ENCODE measurements at places on chromosomes 5 and 9.

DNA sequence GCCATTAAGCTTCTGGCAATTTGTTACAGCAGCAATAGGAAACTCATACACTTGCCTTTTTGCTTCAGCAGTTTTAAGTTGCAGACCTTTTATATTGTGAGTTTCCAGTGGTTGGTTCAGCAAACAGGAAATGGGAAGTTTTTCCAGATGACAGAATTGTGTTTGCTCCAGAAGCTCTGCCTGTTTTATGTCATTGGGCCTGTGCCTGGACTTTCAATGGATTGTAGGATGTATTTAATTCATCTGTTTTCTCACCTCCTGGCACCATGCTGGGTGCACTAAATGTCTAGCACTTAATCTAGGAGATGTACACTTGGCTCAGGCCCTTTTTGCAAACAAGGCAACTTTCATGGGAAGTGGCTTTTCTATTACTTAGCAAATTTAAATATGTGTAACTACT is 100.4 kb upstream of the CLINT1 start:
- no peak for DNase-seq

GRCh38 chr5:109315245-109315644 is 94.5 kb downstream of the PJA2 start:
- no peak for DNase-seq

DNA sequence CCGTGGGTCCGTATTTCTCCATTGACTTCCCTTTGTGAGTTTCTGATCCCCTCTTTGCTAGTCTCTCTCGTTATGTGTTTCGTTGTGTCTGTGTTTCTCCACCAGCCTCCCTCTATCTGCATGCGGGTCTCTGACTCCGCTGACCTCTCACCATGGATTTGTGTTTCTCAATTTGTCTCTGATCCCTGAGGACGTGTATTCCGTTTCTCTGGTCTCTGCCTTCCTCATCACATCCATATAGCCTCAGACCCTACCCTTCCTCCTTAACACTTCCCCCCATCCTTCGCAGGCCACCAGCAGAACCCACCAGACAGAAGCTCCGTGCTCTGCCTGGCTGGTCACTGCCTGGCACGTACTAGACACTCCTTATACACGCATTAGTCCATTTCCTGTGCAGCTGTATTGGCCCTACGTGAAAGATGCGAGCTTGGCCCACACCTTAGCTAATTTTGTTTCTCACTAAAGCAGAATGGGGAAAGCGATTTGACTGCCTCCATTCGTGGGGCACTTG is 631 bp downstream of the B4GALT7 start:
- no peak for DNase-seq

DNA sequence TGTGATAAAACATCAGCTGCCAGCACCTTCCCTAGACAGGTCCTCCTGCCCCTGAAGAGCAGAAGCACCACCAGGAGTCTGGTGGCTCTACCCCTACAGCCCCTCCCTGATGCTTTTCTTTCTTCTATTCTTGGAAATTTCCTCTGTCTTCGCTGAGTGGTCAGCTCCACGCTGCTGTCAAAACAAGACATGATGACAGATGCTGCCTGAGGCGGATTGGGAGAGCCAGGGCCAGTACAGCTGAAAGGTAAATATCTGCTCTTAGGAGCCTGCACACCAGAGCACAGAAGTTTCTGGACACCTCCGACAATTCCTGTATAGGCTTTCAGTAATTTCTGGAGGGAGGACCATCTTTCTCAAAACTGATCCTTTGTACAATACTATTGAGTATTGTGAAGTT is 4.7 kb upstream of the OR1Q1 start:
- no peak for DNase-seq

DNA sequence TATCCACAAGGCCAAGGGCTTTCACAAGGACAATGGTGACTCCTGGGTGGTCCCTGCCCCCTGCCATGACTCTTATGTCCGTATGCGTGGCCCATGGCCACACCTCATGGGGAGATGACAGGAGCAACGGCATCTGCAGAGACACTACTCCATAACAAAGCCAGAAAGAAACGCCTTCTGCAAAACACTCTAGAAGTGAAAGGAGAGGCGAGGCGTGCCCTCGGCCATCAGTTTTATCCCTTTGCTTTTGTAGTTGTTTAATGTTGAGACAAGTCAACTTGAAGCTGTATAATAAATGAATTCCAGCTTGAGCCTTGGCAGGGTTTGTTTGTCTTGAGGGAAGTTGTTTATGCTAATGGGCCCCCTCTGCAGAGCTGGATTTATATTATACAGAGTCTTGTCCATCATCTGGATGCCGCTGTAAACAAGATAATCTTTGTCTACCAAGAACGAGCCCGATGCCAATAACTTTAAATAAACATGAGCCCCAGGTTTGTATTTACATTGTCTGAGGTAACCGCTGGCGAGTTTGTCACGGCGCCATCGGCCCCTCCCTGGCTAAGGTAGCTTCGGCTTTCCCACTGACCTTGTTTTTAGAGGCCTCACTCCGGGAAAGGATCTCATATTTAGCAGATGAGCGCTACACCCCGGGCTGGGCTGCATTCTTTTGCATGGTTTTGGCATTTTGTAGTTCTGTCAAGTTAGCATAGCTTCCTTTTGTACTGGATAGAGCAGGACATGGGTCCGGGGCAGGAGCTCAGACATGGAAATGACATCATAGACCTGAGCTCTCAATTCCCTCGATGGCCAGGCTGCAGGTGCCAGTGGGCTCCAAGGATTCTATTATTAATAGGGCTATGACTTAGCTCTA is 165.3 kb downstream of the ERCC6L2 start:
- no peak for DNase-seq

- no peak for DNase-seq
These were observed 45.5 kb upstream of the TNFSF15 start for GRCh38 chr9:114851306-114851705.

- no peak for DNase-seq
These were observed 84.9 kb downstream of the SNX18 start for GRCh38 chr5:54602475-54602874.

DNA sequence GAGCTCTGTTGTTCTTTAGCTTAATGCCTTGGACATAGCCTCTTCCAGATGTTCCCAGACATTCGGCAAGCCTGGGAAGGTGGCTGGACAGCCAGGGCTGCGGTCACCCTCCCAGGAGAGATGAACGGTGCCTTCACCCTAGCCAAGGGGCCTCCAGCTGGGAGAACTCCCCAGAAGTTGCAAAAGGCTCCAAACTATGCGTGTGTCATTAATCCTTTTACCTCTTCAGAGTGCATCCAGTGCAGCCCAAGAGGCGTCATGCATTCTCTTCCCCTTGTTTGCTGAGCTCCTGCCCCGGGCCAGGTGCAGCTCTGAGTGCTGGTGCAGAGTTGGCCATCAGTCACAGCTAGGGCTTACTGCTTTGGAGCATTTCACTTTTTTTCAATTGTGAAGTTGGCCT is 22.8 kb downstream of the HMCN2 start:
- DNase-seq, result no peak

GRCh38 chr5:113081881-113082546 is 105.4 kb downstream of the DCP2 start:
- DNase-seq, result peak; percentile 30

DNA sequence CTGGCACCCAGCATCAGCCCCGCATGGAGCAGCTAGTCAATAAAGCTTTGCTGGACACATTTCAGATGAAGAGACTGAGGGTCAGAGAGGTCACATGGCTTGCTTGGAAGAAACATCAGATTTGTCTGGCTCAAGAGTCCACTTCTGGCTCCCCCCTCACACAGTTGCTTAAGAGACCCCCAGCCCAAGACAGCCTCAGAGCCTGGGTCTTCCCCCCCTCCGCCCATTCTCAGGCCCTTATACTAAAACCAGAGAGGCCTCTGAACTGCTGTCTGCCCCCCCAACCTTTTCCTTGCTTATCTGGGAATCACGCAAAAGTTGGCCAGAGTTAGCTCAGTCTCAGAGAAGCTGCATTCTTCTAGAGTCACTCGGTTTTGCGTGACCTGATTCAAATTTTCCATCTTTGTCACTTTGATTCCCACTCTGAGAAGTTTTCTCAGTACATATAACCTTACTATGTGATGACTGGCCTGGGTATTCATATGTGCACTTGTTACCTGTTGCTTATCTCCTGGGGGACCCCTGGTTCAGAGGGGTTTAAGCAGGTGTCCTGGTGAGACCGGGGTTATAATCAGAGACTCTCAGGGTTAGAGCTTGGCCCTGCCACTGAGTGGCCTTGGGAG is 145.4 kb upstream of the IER5L start:
- no peak for DNase-seq

- peak; percentile 69 for DNase-seq
These were observed 275.9 kb downstream of the ACTL7B start for GRCh38 chr9:108579757-108580439.

- DNase-seq, result no peak
These were observed 192.8 kb upstream of the IZUMO3 start for GRCh38 chr9:24738421-24738961.

DNA sequence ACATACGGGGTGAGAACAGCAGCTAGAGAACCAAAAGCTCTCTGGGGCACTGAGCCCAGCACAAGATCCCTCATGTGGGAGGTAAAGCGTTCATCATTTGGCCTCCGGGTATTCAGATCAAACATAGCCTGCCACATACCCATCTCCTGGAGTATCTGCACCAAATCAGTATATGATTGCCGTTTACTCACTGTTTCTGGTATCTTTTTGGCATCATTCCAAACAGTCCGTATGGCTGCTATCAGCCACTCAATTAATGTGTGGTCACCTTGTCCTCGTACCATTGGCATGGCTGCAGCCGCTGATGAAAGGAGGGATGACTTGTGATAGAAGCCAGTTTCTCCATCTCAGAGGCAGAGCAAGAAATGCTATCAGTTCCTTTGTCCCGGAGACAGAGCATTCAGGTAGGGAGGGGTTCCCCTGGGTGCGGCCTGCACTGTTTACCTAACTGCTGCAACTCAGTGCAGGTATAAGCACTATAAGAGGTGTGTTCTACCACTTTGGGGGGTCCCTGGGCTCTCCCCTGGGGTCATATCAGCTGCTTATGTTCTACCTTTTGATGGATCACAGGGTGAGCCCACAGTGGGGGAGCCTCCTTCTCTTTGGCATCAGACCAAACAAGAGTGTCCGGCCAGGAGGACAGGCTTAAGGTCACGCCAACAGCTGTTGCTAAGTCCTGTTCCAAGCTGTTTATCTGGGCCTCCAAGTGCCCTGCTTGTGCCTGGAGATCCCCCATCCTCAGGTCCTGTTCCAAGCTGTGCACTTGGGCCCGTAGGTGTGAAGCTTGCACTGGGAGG is 9.4 kb downstream of the DMAC1 start:
- DNase-seq, result no peak

GRCh38 chr9:112838342-112838741 is 52.3 kb downstream of the SLC46A2 start:
- DNase-seq, result no peak

GRCh38 chr5:76808141-76808691 is 10.6 kb upstream of the F2RL1 start:
- no peak for DNase-seq
